ENCODE measurements at places on chromosomes 12 and 14. TPM values are rescaled to one million over a fixed set of nuclear protein-coding genes. Genes with fewer than 3 reads are reported as not detected.

DACT1 gene
- total RNA-seq: 15.1 TPM

GRCh38 chr14:101010835-101011234 is 107.3 kb upstream of the RTL1 start:
- H3K4me1 ChIP-seq: no peaks in the 10 kb centered on the region
- H3K27me3 ChIP-seq: peaks cover 4% of the 10 kb centered on the region
- no peak overlapping the region for H3K4me3 ChIP-seq
- H3K27ac ChIP-seq: no peak overlapping the region

- H3K4me1 ChIP-seq: no peaks in the 10 kb centered on the region
- no peaks in the 10 kb centered on the region for H3K36me3 ChIP-seq
- H3K27ac ChIP-seq: no peak overlapping the region
- no peak for DNase-seq
- no peaks in the 10 kb centered on the region for H3K27me3 ChIP-seq
Measured at GRCh38 chr12:87848248-87848868, 180.8 kb downstream of the C12orf50 start.

- H3K4me3 ChIP-seq: no peak overlapping the region
- DNase-seq: no peak
- H3K4me1 ChIP-seq: no peaks in the 10 kb centered on the region
- no peak overlapping the region for H3K27ac ChIP-seq
- H3K27me3 ChIP-seq: no peaks in the 10 kb centered on the region
- no peaks in the 10 kb centered on the region for H3K36me3 ChIP-seq
Measured at GRCh38 chr12:118746176-118746575, 235.2 kb upstream of the SRRM4 start.

DNA sequence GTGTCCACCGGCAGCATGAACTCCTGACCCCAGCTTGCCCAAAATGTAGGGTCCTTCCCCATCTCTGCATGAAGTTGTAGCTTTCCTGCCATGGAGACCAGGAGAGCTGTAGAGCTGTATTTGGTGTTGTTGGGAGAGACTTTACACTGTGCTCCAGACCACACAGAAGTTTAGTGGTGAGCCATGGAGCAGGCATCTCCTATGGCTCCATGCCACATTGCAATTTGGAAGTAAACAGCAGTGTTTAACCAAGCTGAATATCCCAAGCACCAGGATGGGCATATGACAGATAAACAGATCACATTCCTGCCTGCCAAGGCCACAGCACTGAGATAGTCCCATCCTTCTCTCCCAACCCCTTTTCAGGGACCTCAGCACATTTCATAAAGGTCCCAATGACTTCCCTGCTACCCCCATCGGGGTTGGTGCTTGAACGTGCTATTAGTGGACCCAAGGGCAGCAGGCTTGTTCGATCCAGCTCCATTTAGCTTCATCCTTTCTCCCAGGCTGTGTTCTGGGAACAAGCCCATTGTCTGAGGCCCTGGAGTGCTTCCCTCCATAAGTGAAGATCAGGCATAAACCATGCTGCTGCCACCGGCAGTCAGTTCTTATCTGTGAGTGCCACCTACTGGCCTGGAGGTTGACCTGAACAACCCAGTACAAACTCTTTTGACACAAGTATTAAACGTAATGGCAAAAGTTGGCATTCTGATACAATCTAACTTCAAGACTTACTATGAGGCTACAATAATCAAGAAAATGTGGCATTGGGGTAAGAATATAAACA is 172.3 kb upstream of the ATXN7L3B start:
- DNase-seq: peak; percentile 13
- H3K4me1 ChIP-seq: no peaks in the 10 kb centered on the region
- H3K27me3 ChIP-seq: no peaks in the 10 kb centered on the region
- no peak overlapping the region for H3K27ac ChIP-seq
- no peaks in the 10 kb centered on the region for H3K36me3 ChIP-seq

MANSC4 gene
- total RNA-seq: not detected

TSPAN19 gene
- total RNA-seq: not detected

- DNase-seq: peak; percentile 50
- H3K4me3 ChIP-seq: peak overlapping the region; percentile 78
- peaks cover 2% of the 10 kb centered on the region for H3K36me3 ChIP-seq
- peak overlapping the region; percentile 61 for H3K27ac ChIP-seq
- H3K27me3 ChIP-seq: peaks cover 24% of the 10 kb centered on the region
Measured at GRCh38 chr14:56119201-56119981, 1.2 kb downstream of the PELI2 start.

DNA sequence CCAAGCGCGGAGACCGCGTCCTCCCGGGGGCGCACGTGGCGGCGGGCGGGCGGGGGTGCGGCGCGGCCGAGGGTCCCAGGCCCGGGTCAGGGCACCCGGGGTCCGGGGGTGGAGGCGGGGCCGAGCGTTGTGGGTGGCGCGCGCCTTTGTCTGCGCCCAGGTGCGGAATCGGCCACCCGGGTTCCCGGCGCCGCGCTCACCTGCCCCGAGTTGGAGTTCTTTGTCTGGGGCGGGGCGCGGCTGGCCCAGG is 50.1 kb downstream of the LRCOL1 start:
- no peak overlapping the region for H3K27ac ChIP-seq
- H3K4me1 ChIP-seq: peaks cover 15% of the 10 kb centered on the region
- no peaks in the 10 kb centered on the region for H3K27me3 ChIP-seq
- H3K4me3 ChIP-seq: peak overlapping the region; percentile 77
- DNase-seq: no peak

DNA sequence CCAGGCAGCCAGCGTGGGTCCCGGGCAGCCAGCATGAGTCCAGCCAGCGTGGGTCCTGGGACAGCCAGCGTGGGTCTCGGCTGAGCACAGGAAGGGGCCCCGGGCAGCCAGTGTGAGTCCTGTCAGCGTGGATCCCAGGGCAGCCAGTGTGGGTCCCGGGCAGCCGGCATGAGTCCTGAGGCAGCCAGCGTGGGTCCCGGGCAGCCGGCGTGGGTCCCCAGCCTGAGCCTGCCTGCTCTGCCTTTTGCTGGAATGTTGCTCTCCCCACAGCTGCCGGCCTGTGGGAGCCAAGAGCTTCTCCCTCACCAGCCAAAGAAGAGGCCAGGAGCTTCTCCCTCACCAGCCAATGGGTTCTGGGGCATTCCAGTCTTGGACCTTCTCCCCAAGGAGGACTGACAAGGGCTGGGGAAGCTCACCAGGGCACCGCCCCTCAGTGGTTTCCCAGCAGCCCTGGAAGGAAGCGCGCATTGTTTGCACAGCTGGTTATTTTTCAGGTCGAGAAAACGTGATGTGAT is 15.0 kb upstream of the RFLNA start:
- peaks cover 47% of the 10 kb centered on the region for H3K27me3 ChIP-seq
- no peaks in the 10 kb centered on the region for H3K4me1 ChIP-seq
- H3K4me3 ChIP-seq: no peak overlapping the region
- H3K36me3 ChIP-seq: no peaks in the 10 kb centered on the region
- no peak overlapping the region for H3K27ac ChIP-seq

DNA sequence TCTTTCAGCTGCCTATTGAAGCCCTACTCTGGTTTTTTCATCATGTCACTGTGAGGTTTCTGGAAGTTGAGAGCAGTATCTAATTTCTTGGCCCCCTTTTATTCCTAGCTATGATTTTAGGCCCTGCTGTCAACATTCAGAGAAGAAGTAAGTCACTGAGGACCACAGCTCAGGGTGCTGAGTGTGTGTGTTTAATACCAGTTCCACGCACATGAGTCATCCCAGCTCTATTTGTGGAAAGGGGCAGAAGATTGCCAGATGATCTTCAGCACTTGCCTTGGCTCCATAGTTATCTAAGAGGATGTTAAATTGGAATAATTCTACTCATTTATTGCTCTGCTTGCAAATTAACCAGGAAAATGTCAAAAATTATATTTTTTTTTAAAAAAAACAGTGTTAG is 65.5 kb upstream of the SLC38A4 start:
- H3K4me3 ChIP-seq: no peak overlapping the region
- H3K27me3 ChIP-seq: peaks cover 12% of the 10 kb centered on the region
- H3K27ac ChIP-seq: no peak overlapping the region
- no peaks in the 10 kb centered on the region for H3K36me3 ChIP-seq

- H3K36me3 ChIP-seq: no peaks in the 10 kb centered on the region
- peaks cover 8% of the 10 kb centered on the region for H3K27me3 ChIP-seq
- H3K4me1 ChIP-seq: no peaks in the 10 kb centered on the region
- H3K4me3 ChIP-seq: no peak overlapping the region
- H3K27ac ChIP-seq: no peak overlapping the region
Measured at GRCh38 chr14:64645220-64645892, 58.9 kb upstream of the PLEKHG3 start.

DNA sequence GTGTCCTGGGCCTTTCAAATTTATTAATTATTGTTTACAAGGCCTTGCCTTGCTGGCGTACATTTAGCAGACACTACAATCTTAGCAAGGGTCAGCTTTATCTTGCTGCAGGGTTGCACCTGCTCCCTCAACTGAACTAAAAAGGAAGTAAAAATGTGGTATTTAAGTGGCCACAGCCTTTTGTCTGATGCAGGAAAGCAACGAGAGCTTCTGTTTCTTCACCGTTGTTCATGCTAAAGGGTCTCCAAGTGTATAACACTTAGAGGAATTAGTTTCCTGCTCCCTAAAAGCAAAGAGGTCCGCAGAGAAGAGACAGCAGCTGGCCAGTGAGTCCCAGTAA is 62.8 kb upstream of the EGLN3 start:
- peak overlapping the region; percentile 29 for H3K4me3 ChIP-seq
- peaks cover 6% of the 10 kb centered on the region for H3K27me3 ChIP-seq
- peaks cover 2% of the 10 kb centered on the region for H3K36me3 ChIP-seq
- H3K27ac ChIP-seq: peak overlapping the region; percentile 19
- H3K4me1 ChIP-seq: peaks cover 26% of the 10 kb centered on the region
- DNase-seq: no peak

- no peaks in the 10 kb centered on the region for H3K27me3 ChIP-seq
- H3K36me3 ChIP-seq: peaks cover 3% of the 10 kb centered on the region
- DNase-seq: no peak
- H3K4me3 ChIP-seq: no peak overlapping the region
- no peaks in the 10 kb centered on the region for H3K4me1 ChIP-seq
Measured at GRCh38 chr14:57512220-57512619, 18.6 kb upstream of the CCDC198 start.

GRCh38 chr14:20001863-20002262 is at the start of gene OR4Q2:
Gene OR4Q2, plus strand, starts transcription at chr14:20002163.
- H3K27ac ChIP-seq: no peak within 1 kb of the TSS
- H3K4me3 ChIP-seq: no peak within 1 kb of the TSS
- H3K27me3 ChIP-seq: no peaks in the 10 kb centered on the region
- no peak for DNase-seq

PGF gene
- total RNA-seq: not detected

FOXA1 gene
- 0.17 TPM for total RNA-seq

DNA sequence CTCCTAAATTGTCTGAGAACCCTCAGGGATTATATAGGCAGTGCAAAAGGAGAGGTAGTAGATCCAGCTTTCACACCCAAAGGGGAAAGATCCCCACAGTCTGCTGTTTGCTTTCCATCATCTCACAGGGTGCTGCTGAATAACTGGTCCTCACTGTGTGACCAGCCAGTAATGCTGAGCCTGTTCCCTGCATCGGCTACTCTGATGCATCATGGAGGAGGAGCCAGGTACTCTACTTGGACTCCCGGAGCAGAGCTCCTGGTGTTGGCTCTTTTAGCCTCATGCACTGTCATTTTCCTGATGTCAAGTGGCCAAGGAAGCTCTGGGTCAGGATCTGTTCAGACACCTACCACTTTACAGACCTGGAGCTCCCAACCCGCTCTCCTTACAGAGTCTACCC is 127.4 kb upstream of the ATF1 start:
- H3K4me3 ChIP-seq: no peak overlapping the region
- no peak overlapping the region for H3K27ac ChIP-seq
- no peak for DNase-seq
- no peaks in the 10 kb centered on the region for H3K36me3 ChIP-seq
- no peaks in the 10 kb centered on the region for H3K27me3 ChIP-seq
- H3K4me1 ChIP-seq: peaks cover 57% of the 10 kb centered on the region

DNA sequence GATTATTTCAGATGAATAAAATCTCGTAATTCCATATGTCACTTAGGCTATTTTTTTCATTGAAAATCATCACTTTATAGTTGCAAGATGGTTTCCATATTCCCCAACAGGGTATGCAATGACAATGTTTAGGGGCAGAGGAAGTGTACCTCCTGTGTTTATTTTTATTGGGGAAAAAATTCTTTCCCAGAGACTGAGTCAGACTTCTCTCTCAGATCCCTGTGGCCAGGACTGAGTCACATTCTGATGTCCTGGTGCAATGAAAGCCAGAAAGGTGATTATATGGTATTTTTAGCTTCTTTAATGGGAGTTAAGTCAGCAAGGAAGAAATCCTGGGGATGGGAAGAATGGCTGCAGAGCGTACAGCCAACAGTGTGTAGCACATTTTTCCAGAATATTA is 196.9 kb upstream of the ALG10 start:
- no peaks in the 10 kb centered on the region for H3K27me3 ChIP-seq
- no peak overlapping the region for H3K27ac ChIP-seq
- no peak for DNase-seq
- no peaks in the 10 kb centered on the region for H3K36me3 ChIP-seq
- H3K4me1 ChIP-seq: no peaks in the 10 kb centered on the region
- no peak overlapping the region for H3K4me3 ChIP-seq

GRCh38 chr14:53500191-53500590 is 347.1 kb upstream of the DDHD1 start:
- no peaks in the 10 kb centered on the region for H3K27me3 ChIP-seq
- no peak for DNase-seq
- H3K27ac ChIP-seq: no peak overlapping the region

DNA sequence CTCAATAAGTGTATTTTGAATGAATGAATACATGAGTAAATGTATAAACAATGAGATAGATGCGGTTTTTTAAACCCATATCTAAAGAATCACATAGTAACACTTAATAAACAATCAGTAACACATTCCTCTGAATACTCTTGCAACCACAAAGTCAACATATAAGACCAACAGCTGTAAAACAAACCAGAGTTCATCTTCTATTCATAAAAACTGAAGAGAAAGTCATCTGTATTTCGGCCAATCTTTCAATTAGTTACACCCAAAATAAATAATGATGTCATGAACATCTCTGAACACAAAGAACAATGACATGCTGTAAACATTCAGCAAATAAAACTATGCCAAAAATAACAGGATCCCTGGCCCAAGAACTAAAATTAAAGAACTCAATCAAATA is 47.2 kb downstream of the ARMH4 start:
- no peak for DNase-seq
- no peak overlapping the region for H3K27ac ChIP-seq
- peaks cover 12% of the 10 kb centered on the region for H3K27me3 ChIP-seq
- H3K4me1 ChIP-seq: peaks cover 8% of the 10 kb centered on the region
